Mesenteric fat pad (tissue), 1 donor: ENCODE measurements at places on chromosomes 7 and 10. TPM values are rescaled to one million over a fixed set of nuclear protein-coding genes. Genes with fewer than 3 reads are reported as not detected.

Gene TBX20
- total RNA-seq: 0.16 TPM

Gene RAB19
- not detected for total RNA-seq

Gene SLC16A9
- 0.06 TPM for total RNA-seq

Gene CDH23
- total RNA-seq: 9.7 TPM

Gene GLRX3
- total RNA-seq: 72.0 TPM

Gene SMARCD3
- 36.5 TPM for total RNA-seq

Gene ANK3
- 3.8 TPM for total RNA-seq

Gene MYL10
- not detected for total RNA-seq

Gene TNKS2
- 33.7 TPM for total RNA-seq

Gene CAMK1D
- 16.5 TPM for total RNA-seq

Gene SP8
- total RNA-seq: not detected

Gene C10orf62
- total RNA-seq: not detected

Gene SOSTDC1
- not detected for total RNA-seq

Gene SBDS
- total RNA-seq: 189 TPM

Gene NXPH1
- not detected for total RNA-seq
